ENCODE measurements at places on chromosomes 7 and 10. TPM values are rescaled to one million over a fixed set of nuclear protein-coding genes. Genes with fewer than 3 reads are reported as not detected.
A peak's percentile ranks its signal among the peaks of the same experiment; 100 is the strongest.

- DNase-seq = no peak
These were observed 129.8 kb downstream of the KCND2 start for GRCh38 chr7:120402801-120403200.

- DNase-seq = peak; percentile 62
These were observed 85.0 kb downstream of the MPP7 start for GRCh38 chr10:28217848-28218247.

- DNase-seq = no peak
These were observed 193.2 kb downstream of the DNAJB6 start for GRCh38 chr7:157529768-157530560.

DNA sequence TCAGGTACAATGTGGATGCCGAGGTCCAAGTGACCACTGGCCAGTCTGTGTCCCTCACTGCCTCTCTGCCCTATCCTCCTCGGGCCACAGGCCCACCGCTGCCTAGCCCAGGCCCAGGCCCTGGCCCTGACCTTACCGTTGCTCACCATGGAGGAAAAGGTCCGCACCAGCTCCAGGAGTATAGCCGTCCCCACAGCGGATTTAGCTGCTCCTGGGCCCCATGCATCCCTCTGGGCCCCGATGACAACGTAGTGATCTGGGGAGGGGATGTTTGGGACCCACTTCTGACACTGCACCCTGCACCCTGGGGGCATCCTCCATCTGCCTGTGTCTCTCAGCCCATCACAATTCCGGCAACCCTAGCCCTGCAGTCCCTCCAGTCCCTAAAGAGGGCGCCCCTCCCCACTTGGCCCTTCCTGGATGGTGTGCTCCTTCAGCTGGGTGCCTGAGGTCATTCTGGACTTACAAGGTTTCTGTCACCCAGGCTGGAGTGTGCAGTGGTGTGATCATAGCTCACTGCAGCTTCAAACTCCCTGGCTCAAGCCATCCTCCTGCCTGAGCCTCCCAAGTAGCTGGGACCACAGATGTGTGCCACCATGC, 12.1 kb downstream of the TFR2 start:
- peak; percentile 32 for DNase-seq

DNA sequence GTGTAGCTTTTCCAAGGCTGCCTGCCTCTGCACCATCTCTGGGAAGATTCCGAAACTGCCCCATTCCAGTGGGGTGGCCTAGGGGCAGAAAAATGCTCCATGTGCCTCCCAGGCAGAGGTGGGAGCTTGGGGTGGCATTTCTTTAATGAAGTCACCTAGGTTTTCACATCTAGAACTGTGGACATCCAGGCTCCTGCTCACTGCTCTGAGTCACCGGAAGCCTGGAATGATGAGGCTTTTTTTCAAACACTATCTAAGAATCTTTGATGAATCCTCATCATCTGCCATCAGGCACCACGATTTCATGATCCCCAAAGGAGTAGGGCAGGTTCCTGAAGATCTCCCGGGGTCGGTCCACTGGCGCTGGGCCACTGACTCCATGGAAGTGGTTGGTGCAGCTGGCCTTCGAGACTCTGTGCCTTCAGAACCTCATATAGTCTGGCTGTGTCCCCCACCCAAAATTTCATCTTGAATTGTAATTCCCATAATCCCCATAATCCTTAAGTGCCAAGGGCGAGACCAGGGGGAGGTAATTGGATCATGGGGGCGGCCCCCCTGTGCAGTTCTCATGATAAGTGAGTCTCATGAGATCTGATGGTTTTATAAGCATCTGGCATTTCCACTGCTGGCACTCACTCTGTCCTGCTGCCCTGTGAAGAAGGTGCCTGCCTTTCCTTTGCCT, 37.1 kb downstream of the MTURN start:
- peak; percentile 88 for DNase-seq

GRCh38 chr7:130881091-130881798, 147.2 kb upstream of the KLF14 start:
- DNase-seq = peak; percentile 19

DNA sequence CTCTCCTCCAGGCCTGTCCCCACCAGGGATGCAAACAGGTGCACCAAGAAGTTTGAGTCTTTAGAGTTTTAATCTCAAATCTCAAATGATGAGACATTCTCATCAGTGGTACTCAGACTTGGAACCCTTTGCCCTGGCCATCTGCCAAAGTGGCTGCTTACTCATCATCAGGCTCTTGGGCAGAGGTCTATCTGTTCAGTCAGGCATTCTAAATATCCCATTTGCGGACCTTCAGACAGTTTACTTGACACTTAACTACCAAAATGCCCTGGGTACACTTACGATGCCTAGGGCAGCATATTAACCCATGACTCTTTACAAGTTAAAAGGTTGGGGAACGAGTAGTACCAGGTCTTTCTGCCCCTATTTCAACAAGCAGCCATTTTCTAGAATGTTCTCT, 61.2 kb upstream of the YAE1 start:
- DNase-seq = peak; percentile 30

DNA sequence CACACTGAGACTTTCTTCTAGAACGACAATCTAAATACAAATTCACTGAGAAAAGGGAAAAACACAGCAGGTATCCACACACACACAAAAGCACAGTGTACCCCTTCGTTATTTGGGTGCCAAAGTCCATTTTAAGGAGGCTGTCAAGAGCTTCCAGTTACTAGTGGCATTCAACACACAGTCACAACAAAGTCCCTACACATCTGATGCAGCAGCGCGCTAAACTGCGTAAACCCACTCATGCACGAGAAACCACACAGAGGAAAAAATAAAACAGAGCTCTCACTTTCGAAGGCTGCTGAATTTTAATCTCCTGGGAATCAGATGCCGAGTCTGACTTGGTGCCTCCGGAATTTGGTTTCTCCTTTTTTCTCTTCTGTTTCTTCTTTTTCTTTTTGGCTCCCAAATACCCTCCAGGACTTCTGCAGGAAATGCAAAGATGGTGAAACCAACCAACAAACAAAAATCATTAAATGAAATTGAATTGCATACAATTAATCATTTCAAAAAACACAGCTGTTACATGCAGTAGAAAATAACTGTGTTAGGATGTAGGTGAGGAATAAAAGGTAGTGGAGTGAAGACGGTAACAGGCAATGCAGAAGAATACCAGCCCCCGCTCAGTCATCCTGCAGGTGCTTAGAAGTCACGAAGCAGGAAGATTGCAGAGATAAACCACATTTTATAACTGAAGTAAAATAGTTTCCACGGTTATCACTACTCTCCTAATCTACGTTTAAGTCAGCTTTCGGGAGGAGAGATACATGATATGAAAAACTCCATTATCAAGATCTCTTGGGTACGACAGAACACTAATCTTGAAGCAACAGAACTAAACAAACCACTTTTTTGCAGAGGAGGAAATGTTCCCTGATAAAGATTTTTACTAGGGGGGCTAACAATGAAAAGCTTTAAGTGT, 27.1 kb downstream of the NMT2 start:
- no peak for DNase-seq

GRCh38 chr10:131660427-131660826, 240.4 kb upstream of the PPP2R2D start:
- no peak for DNase-seq

GRCh38 chr7:127803626-127804025, 151.6 kb downstream of the SND1 start:
- peak; percentile 48 for DNase-seq

DNA sequence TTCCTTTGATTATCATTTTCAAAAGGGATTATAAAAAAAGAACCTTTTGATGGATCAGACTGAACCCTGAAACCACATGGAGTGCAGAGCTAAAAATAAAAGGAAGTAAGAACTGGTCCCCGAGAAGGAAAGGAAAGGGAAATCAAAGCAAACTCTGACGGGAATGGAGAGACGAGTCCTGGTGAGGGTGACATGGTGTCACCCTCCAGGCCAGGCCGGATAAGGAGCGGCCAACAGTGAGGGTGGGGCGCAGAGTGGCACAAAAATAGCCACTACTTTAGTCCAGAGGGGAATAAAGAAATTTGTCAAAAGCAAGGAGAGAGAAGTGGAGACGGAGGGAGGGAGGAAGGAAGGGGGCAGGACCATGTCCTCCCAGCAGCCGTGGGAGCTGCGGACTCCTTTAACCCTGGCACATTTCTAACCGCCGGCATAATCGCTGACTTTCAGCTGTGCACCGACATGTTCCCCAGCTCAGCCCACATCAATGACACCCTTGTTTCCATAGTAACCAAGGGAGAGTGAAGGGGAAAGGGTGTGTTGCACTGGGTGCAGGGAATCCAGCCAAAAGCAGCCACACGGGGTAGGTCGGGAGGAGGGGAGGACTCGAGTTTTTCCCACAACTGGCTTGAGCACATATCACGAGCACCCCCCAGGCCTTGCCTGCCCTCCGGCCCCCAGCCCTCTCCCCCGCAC, 29.7 kb downstream of the TRIM8 start:
- DNase-seq = peak; percentile 74

GRCh38 chr10:70619271-70620019, 16.9 kb upstream of the PRF1 start:
- DNase-seq = peak; percentile 66

DNA sequence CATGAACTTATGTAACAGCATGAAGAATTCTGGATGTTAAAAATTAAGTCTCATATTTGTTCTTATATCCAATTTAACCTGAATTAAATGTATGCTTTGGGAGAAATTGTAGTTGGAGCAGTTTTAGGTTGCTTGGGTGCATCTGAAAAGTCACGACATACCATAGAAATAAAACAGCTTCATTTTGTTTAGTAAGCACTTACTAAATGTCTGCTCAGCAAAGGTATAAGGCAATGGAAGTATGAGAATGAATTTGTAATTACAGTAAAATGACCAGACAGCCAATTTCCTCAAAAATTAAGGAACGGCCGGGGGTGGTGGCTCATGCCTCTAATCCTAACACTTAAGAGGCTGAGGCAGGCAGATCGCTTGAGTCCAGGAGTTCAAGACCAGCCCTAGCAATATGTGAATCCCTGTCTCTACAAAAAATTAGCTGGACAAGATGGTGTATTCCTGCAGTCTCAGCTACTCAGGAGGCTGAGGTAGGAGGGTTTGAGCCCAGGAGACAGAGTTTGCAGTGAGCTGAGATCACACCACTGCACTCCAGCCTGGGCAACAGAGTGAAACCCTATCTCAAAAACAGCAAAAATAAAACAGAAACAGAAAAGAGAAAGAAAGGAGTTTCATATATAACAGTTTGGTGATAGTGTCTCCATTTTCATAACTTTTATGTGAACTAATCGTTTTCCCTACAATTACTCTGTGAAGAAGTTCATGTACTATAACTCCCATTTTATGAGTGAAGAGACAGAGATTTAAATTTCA, 47.2 kb upstream of the KLF6 start:
- no peak for DNase-seq

- no peak for DNase-seq
These were observed 263.3 kb downstream of the TNS3 start for GRCh38 chr7:47318395-47319182.

GRCh38 chr7:158445421-158446175, 142.0 kb downstream of the PTPRN2 start:
- no peak for DNase-seq

DNA sequence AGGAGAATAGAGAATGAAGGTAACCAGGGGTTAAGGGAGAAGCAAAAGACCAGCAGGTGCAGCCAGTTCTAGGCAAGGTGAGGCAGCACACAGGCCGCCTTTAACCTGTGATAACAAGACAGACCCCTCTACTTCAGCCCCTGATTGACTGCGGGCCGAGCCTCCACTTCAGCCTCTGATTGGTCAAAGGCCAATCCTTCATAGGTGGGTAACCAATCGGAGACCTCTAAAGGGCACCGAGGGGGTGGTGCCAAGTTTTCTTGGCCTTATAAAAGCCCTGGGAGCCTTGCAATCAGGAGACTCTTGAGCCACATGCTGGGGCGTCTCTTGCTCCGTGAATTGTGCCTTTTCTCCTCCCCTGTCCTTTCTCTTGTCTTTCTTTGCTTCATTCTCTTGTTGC, 98.8 kb downstream of the ELFN1 start:
- DNase-seq = peak; percentile 24

GRCh38 chr7:12633582-12633981, 53.9 kb upstream of the ARL4A start:
- DNase-seq = no peak

DNA sequence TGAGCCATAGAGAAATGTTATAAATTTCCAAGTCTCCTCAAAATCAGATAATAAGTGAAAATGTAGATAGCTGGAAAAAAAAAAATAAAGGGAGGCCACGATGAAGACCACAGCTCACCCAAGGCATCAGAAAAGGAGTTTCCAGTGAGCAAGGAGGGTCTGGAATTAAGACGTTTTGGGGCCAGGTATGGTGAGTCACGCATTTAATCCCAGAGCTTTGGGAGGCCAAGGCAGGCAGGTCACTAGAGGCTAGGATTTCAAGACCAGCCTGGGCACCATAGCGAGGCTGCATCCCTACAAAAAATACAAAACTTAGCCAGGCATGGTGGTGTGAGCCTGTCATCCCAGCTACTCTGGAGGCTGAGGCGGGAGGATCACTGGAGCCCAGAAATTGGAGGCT, 65.5 kb downstream of the ASB13 start:
- no peak for DNase-seq

DNA sequence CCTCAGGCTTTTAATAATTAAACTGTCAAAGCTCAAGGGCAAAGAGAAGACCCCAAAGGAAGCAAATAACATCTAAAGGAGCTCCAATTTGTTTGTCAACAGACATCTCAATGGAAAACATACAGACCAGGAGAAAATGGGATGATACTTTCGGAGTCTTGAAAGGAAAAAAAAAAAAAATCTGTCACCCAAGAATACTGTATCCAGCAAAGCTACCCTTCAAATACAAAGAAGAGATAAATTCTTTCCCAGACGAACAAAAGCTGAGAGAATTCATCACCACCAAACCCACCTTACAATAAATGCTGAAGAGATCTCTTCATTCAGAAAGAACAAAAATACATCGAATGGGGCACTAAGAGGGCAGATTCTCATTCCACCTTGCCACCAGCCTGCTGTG, 232.8 kb downstream of the PTPRN2 start:
- no peak for DNase-seq

DNA sequence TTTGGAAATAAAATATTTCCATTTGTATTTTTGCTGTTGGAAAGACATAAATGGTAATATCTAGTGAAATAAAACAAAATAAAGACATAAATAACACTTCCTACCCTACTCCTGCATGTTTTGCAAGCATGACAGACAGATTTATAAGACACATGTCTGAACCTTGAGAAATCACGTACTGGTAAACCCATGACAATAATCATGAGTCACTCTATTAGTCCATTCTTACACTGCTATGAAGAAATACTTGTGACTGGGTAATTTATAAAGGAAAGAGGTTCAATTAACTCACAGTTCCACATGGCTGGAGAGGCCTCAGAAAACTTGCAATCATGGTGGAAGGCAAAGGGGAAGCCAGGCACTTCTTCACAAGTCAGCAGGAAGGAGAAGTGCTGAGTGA, 942.2 kb downstream of the REEP3 start:
- no peak for DNase-seq

- no peak for DNase-seq
These were observed 189.0 kb upstream of the GRM3 start for GRCh38 chr7:86454753-86455152.

GRCh38 chr10:63819753-63820329, 298.6 kb downstream of the REEP3 start:
- peak; percentile 83 for DNase-seq

GRCh38 chr10:126478546-126478945, 90.3 kb upstream of the ADAM12 start:
- DNase-seq = no peak

Gene EXOSC1
- 22.1 TPM for total RNA-seq

Gene NRCAM
- 11.0 TPM for total RNA-seq

Gene PTF1A
- not detected for total RNA-seq

Gene C10orf62
- not detected for total RNA-seq

Gene ANLN
- 57.5 TPM for total RNA-seq

Gene IFIT3
- total RNA-seq = 10.9 TPM

Gene KIFBP
- 56.5 TPM for total RNA-seq

Gene RNF32
- 1.1 TPM for total RNA-seq

Gene CRHR2
- total RNA-seq = not detected

Gene IMPDH1
- 104 TPM for total RNA-seq
